ENCODE measurements at places on chromosomes 3 and 15.

GRCh38 chr3:172546628-172547214 lies 23.5 kb upstream of the TNFSF10 start:
- DNase-seq = no peak

- no peak for DNase-seq
These were observed 128.8 kb downstream of the PLCL2 start for GRCh38 chr3:17013571-17013970.

DNA sequence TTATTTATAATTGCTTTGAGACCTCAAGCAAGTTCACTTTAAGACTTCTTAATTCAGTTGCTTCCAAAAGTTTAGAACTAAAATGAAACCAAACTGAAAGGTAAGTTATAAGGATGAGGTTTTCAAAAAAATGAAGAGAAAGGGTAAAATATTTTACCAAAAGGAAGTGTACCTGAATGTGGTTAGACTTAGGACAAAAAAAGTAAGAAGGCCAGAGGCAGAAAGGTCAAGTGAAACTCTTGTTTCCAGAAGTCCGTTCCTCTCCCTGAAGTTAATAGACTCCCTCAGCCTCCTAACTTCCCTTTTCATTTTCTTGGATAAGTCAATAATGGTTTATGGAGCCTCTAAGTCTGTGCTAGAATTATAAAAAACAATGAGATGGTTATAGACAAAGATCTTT lies 16.6 kb downstream of the BTLA start:
- no peak for DNase-seq

DNA sequence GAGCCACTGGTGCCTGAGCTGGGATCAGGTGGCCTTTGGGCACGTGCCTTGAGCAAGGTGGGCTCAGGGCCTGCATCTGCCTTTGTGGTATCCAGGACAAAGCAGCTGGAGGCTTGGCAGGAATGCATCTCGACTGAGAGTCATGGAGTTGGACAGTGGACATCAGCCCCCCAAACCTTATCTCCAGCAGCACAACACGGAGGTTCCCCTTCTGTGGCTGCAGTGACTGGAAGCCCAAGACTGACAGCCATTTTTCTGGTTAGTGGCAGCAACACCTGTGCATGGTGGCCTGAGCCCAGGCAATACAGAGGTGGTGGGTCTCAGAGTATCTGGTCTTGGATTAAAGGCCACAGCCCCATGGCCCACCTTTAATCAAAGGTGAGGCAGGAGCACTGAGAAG lies 27.8 kb upstream of the TSEN2 start:
- no peak for DNase-seq

DNA sequence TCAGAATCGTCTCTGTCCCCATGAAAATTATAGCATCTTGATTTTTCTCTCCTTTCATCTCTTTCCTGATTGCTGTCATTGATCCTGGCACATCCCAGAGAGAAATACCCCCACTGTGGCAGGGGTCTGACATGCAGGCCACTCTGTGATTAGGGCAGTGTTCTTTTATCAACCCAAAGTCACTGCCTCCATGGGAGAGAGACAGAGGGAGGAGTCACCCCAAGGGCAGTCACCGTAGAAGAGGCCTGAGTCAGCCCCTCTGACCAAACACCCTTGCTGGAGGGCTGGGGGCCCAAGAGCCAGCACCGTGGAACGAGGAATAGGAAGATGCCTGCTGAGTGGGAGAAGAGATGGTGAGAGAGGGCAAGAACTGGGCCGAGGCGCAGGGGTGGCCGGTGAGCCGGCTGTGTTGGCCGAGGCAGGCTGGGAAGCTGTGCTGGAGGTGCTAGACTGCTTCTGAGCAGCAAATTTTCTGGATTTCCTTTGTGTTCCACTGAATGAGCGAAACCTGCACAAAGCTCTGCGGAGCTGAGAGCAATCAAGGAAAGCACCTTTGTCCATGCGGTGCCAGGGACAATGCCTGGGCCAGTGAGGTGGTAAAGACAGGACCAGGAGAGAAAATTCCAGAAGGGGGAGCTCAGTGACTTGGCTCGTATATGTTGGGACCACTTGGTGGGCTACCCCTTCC lies 103.8 kb downstream of the ADCY5 start:
- no peak for DNase-seq

DNA sequence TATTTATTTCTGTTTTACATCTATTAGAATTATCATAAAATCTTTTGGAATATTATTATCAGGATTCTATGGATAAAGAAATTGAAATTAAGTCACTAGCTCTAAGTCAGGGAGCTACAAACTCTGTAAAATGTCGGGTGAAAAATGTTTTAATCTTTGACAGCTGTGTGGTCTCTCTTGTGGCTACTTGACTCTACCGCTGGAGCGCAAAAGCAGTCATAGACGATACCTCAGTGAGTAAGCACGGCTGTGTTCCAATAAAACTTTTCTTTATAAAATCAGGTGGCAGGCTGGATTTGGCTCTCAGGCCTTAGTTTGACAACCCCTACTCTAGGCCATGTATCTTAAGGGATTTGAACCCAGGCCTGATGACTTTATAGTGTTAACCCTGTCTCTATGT lies 88.5 kb upstream of the PFN2 start:
- DNase-seq = no peak

GRCh38 chr15:92663250-92663951 lies 7.8 kb upstream of the FAM174B start:
- no peak for DNase-seq

DNA sequence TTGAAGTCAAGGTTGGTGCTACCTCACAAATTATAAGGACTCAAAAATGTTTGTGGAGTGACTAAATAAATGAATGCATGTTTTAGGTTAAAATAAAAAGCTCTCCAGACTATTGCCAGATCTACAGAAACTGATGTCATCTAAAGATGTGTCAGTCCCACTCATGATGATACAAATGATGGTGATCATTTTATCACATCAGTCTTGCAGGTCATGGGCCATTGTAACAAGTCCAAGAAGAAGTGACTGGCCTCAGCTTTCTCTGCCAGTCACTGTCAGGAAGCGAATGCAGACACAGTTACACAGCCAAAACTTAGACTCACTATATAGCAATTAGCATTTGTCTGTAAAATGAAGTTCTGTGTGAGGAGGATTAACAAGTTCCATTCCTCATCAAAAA lies 18.5 kb downstream of the ATP8B4 start:
- no peak for DNase-seq

GRCh38 chr15:62894322-62895085 lies 148.0 kb upstream of the TPM1 start:
- no peak for DNase-seq
